Cortex of kidney (tissue), 1 donor: ENCODE measurements at places on chromosomes 1 and 21.

DNA sequence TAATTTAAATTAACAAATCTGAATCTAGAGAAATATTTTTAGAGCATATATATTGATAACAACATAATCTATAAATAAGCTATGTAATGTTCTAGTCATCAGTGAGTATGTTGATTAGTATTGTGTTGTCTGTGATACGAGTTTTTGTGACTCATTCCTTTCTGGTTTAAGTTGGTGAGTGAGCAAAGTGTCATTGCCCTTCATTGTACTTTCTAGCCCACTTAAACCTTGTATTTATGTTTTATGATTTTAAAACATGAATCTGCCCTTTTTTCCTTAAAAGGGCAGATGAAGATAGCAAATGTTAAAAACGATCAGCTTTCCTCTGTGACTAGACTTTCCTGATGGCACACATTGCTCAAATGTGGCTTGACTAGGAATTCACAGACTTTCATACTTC is 38.5 kb downstream of the MACO1 start:
- DNase-seq: no peak

- DNase-seq: no peak
These were observed 32.3 kb downstream of the SLC66A1 start for GRCh38 chr1:19344372-19344810.

- DNase-seq: no peak
These were observed 143.1 kb downstream of the TGFBR3 start for GRCh38 chr1:91742848-91743292.

GRCh38 chr1:41666981-41667631 is 182.6 kb upstream of the EDN2 start:
- DNase-seq: no peak

DNA sequence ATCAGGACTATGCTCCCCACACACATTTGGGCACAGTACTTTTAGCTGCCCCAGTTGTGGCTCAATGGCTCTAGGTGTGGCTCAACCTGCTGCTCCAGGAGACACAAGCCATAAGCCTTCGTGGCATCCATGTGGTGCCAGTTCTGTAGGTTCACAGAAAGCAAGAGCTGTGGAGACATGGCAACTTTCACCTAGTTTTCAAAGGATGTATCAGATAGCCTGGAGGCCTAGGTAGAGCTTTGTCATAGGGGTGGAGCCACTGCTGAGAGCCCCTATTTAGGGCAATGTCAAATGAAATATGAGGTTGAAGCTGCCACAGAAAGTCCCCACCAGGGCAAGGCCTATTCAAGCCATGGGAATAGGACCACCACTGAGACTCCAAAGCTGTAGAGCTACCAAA is 210.5 kb downstream of the LMO4 start:
- DNase-seq: no peak

DNA sequence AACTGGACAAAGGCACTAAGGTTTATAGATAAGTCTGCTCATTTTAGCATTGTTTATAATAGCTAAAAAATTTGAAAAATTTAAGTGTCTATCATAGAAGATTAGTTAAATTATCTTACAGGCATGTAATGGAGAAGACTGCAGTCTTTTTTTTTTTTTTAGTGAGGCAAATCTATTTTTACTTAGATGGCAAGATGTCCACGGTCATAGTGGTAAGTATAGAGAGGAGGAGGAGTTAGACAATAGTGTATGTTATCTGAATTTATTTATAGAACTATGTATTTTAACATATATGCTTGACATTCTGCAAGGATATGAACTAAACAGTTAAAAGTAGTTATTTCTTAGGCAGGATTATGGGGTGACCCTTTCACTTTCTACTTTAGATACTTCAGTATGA is 149.0 kb downstream of the SYT2 start:
- no peak for DNase-seq

- no peak for DNase-seq
These were observed 10.6 kb downstream of the SOX13 start for GRCh38 chr1:204083491-204083890.
